DND-41 (cell line): ENCODE measurements at places on chromosomes 7 and 10.
A peak's percentile ranks its signal among the peaks of the same experiment; 100 is the strongest.

- DNase-seq, result no peak
Observed at GRCh38 chr10:118557946-118558345, 37.5 kb downstream of the PRLHR start.

- no peak for DNase-seq
Observed at GRCh38 chr10:92407305-92408016, 116.5 kb downstream of the MARCHF5 start.

GRCh38 chr7:52071744-52072143 lies 755.1 kb upstream of the COBL start:
- no peak for DNase-seq

DNA sequence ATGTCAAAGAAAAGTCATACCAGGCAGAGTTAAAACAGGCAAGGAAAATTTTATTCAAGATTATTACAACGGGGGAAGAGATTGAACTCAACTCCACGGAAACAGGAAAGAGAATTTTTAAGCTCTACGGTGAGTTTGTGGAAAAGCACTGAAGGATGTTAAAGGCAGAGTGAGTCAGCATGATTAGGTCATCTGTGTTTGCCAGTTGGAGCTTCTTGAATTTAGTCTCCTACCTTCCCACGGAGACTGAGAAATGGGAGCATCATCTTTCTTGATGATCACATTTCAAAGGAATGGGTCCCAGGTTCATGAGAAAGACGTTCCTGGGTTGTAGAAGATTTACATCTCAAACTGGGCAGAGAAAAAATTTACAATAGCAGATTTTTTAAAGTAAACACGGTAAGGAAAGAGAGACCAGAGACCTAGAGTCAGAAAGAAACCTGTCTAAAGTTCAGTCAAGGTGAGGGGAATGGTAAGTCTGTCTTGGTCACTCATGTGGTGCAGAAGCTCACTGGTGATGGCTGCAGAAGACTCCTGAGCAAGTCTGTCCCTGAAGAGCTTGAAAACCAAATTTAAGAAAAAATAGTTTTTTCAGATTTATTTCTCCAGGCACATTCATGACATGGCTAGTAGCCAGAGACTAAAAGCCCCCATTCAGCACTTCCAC lies 516.9 kb upstream of the LRRN3 start:
- DNase-seq, result no peak

DNA sequence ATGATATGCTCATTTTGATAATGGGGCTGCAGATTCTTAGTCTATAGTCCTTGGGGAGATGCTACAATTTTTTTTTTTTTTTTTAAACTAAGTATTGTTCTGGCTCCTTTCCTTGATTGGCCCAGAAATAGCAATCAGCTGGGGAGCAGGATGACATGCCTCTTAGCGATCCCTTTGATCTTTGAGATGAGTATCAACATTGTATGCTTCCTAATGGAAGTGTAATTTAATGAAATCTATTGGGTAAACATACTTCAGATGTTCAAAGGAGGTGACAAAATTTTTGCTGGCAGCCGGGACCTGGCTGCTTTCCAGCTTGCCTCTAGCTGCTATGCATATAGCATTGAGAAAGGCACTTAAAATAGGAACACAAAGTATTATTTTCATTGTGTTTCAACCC lies 43.5 kb downstream of the VTI1A start:
- DNase-seq, result no peak

DNA sequence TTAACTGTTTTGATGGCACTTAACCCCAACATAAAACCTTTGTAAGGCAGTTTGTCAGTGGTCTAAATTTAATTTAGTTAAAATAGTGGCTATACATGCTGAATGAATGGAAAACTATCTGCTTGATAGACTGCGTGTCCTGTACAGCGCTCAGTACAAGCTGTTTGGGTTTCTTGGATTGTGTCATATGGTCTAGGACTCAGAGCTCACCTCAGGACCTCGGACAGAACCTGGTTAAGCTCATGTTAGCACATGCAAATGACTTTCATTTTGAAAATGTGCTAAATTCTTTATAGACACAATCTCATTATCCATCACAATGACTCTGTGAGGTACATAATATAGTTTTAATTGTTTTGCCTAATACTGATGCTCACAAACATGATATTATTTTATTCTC lies 55.7 kb upstream of the RELN start:
- no peak for DNase-seq

GRCh38 chr7:51031791-51032515 lies 249.3 kb upstream of the GRB10 start:
- no peak for DNase-seq

- DNase-seq, result no peak
Observed at GRCh38 chr7:146539836-146540235, 423.2 kb downstream of the CNTNAP2 start.

DNA sequence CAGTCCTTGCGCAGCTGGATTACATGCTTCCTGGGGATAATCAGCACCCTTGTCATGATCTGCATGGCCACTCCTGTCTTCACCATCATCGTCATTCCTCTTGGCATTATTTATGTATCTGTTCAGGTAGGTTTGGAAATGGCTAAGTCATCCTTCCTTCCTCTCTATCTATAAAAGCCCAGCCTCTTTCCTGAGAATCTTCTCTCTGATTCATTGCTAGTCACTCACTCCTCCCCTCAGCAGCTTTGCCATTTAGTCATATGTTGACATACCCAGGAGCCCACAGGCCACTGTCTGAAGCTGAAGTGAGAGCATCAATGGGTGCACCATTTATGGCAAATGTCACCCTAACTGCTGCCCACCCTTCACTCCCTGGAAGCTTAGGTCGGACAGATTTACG lies 52.0 kb downstream of the ABCC2 start:
- no peak for DNase-seq

DNA sequence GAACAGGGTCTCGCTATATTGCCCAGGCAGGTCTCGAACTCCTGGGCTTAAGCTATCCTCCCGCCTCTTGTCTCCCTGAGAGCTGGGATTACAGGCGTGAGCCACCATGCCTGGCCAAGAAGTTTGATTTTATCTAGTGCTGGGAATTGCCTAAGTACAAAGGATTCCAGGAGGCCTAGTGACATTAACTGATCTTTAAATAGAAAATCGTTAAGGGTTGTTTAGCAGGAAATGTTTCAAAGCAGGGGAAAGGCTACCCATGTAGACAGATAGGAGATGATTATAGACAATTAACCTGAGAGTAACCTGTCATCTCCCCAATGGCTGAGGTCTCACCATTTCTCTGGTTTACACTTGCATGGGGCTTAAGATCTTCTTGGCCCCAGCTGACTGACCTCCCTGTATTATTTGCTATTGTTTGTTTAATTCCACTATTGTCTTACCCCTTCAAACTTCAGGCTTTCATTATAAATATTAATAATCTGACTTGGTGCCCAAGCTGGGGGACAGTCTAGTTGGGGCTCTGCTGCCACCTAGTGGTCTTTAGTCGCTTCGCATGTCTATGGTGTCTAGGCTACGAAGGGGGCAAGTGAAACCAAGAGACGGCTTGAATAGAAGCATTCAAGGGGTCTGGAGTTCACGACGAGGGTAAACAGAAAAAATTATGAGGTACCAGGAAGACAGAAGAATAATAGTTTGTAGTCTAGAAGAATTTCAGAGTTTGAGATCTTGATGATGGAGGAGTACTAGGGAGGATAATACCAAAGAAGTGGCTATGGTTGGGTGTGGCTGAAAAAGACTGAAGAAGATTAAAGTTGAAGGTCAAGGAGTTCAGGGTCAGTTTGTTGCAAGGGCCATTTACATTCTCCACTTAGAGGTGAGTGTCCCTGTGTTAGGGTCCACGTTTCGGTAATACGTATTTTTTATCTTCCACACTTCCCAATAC lies 40.4 kb upstream of the BPGM start:
- DNase-seq, result peak; percentile 64

DNA sequence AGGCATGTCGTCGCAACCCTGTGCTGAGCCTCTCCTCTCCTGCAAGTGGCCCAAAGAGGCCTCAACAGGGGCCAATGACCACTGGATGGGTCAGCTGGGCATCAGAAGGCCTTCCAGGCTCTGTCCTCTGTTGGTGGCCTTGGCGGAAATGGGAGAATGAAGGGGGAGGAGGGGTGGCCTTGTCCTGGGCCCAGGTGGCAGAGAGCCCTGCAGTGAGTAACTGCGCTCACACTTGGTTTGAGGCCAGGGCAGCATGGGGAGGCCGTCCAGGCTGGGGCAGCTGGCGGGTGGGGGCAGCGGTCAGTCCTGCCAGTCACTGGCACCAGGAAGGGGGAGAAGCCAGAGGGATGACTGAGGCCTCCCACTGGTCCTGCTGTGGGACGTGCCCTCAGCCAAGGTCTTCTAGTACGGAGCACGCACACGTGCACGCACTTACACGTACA lies 59.8 kb downstream of the LHPP start:
- no peak for DNase-seq

DNA sequence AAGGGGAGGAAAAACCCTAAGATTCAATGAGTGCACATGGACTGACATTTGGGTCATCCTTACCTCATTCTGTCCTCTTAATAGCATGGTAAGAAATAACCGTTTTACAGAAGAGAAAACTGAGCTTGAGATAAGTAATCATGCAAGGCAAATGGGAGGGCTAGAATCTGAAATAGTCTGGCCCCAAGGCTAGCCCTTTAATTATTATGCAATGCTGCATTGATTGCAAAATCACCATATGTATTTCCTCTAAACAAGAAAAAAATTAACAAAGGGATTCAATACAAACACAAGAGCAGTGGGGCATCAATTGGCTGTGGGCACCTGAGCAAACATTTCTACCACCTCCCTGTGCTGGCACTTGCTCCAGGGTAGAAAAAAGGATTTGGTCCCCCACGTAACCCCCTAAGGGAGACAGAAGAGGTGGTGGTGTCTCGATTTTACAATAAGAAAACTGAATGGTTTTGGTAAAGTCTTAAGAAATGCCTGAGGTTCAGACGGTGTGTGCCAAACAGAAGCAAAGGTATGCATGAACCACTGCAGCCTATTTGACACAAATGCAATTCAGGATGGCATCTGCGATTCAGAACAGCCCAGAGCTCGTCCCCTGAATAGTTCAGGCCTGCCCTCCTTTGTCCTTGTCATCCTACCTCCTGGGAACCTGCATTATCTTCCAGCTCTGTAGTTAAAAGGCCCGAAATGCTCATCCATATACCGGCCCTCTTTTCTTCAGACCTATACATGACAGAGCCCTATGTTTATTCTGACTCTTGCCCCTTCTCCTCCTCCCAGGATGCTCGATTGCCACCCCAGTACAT lies 23.6 kb downstream of the PIP4K2A start:
- DNase-seq, result no peak

DNA sequence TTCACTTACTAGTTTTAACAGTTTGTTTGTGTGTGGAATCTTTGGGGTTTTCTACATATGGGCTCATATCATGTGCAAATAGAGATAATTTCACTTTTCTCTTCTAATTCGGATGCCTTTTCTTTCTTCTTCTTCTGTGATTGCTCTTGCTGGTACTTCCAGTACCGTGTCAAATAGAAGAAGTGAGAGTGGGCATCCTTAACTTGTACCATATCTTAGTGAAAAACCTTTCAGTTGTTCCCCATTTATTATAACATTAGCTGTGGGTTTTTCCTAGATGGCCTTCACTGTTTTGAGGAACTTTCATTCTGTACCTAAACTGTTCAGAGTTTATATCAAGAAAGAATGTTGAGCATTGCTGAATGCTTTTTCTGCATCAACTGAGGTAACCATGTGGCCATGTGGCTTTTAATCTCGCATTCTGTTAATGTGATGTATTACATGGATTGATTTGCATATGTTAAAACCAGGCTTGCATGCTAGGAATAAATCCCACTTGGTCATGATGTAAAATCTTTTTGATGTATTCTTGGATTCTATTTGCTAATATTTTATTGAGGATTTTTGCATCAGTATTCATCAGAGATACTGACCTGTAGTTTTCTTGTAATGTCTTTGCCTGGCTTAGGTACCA lies 78.7 kb downstream of the FAM107B start:
- no peak for DNase-seq

DNA sequence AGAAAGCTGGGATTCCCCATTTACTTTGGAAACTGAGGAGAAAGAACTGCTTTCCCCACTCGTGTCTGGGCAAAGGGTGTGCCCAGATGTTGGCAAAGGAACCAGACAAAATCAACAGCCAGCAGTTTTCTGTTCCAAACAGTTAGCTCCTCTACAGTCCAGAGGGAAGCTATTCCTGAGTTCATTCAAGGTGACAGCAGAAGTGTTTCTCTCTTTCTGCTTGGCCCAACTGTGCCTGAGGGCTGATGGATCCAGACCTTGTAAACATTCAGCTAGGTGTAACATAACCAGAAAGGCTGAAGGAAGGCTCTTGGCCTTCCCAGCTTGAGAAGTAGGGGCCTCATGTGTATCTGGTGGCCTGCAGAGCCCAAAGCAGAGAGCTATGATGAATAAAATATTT lies 7.0 kb upstream of the ALDH18A1 start:
- DNase-seq, result no peak

DNA sequence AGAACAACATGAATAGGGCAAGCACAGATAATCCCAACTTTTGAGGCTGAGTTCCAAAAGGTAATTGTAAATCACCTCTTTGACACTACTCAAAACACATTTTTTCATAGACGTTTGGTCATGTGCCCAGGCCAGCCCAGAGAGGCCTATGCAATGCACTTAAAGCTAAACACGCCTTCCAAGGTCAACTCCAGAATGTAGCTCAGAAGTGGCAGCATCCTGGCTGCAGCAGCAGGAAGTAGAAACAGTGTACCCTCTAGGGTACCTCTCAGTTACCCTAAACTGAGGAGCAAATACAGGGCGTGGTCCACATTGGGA lies 58.7 kb downstream of the OSBPL3 start:
- DNase-seq, result peak; percentile 25

- no peak for DNase-seq
Observed at GRCh38 chr7:101634196-101634717, 5.2 kb upstream of the MYL10 start.

DNA sequence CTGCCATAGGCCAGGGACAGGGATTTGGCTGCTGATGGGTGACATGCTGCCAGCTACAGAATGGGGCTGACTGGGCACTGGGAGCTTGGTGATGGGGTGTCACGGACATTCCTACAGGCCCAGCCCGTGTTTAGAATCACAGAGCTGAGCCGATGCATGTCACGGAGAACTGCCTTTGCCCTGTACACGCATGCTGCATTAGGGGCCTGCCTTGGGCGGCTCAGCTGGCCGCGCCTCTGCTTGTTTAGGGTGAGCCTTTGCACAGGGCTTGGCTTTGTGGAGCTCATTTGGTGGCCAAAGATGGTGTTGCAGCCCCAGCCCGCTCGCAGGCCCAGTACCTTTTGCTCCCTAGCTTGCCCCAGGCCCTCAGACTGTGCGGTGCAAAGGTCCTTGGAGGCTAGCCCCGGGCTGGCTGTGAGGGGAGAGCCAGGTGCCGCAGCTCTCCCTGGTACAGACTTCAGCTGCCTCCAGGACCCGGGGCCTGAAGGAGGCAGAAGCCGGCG lies 108.4 kb upstream of the BTBD16 start:
- DNase-seq, result no peak

DNA sequence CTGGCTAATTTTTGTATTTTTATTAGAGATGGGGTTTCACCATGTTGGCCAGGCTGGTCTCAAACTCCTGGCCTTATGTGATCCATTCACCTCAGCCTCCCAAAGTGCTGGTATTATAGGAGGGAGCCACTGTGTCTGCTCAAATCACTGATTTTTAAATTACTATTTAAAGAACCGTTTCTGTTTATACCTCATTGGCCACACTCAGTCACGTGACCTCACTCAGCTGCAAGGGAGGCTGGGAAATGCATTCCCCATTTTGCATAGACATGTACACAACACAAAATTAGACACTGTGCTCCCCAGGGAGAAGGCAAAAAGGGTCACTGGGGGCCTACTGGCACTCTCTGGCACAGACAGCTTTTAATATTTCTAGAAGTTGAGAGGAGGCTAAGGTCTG lies 13.6 kb upstream of the CALU start:
- DNase-seq, result no peak
